Kasumi-1 (cell line): ENCODE measurements at places on chromosomes 7 and 10.

- DNase-seq: no peak
These were observed 93.5 kb downstream of the ZNF783 start for GRCh38 chr7:149355390-149356048.

DNA sequence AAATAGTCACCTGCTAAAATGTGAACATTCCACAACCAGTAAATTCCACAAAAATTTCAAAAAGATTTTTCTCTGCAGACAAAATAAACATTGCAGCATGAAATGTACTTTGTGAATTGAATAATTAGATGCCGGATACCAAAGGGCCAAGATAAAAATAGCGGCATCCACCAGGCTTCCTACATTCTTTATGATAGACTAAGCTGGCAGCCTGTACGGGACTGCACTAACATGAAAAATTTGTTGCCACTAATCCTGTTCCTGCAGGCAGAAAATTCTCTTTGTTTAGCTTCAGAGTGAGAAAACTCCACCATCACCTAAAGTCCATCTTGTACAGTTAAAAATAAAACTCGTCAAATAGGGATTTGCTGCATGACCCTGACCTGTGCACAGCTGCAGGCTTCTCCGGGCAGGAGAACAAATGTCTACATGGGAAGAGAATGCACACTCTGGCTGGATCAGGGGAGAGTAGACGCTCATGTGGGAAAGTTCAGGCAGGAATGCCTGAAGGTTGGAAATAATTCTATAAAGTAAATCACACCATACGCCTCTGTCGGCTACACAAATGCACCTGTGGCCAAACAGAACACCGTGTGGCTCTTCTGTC, 15.6 kb upstream of the ADO start:
- no peak for DNase-seq

GRCh38 chr10:123139521-123140163, 3.9 kb downstream of the HMX3 start:
- no peak for DNase-seq

DNA sequence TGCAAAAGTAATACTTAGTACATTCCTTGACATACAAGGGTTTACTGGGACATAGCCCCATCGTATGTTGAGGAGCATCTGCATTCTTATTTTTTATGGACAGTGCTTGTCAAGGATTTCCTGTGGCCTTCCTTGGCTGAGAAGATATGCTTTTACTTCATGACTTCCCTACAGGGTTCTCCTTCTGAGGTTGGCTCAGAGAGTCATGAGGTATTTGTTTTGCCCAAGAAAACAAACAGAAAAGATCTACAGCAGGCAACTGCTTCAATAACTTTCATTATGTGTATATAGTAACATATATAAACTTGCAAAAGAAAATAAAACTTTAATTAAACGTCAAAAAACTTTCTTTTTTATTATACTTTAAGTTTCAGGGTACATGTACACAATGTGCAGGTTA, 577.2 kb upstream of the SEMA3D start:
- DNase-seq: no peak

DNA sequence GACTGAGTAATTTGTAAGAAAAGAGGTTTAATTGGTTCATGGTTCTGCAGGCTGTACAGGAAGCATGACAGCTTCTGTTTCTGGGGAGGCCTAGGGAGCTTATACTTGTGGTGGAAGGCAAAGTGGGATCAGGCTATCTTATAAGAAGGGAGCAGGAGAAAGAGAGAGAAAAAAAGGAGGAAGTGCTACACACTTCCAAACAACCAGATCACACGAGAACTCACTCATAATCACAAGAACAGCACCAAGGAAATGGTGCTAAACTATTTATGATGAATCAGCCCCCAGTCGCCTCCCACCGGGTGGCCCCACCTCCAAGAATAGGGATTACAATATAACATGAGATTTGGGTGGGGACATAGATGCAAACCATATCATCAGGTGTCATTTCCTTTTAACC, 89.1 kb upstream of the KCNMA1 start:
- DNase-seq: no peak

DNA sequence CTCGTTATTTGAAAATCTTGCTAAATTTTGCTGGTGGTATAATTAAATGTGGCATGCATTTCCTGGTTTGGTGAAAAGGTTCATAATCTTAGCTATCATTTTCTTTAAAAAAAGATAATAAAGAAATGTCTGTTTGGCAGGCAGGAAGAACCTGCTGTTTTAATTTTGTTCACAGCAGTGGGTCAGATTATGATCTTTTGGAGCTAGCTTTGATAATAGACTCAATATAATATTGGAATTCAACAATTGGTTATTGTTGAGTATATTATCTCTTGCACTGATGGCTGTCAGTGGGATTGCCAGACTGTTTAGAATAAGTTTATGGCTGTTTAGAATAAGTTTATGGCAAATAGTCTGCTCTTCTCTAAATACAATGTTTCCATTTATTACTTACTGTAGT, 35.1 kb downstream of the MXI1 start:
- DNase-seq: no peak

DNA sequence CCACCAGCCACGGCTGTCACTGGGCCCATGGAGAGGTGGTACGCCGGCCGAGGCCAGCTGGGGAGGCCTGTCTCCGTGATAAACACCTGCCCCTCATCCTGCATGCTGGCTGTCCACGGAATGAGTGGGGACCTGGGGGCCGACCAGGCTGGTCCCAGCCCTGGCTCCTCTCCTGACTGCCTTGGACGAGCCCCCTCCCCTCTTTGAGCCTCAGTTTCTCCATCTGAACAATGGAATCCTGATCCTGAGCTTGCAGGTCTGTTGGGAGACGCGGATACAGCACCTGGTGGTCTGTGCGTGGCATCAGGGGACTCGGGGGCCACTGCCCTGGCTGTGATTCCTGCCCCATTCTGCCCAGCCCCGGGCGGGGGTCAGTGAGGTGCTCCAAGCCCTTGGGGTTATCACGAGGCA, 109.9 kb downstream of the MICALL2 start:
- no peak for DNase-seq

DNA sequence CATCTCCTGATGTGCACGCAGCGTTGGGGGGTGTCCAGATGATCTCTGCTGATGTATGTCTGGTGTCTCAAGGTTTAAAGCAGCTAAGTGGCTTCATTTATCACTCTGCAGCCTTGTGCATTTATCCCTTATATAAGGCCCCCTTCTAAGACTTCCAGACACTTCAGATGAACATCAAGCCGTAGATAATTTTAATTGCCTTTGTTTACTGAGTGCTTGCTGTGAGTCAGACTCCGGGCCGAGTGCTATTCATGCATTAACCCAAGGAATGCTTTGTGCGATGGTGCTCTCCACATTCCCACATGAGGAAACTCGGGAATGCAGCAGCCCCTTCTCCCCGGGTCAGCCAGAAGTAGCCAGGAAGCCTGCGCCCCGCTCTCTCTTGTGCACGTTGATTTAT, 328.6 kb upstream of the COBL start:
- no peak for DNase-seq

GRCh38 chr7:17069146-17069545, 187.4 kb upstream of the AGR3 start:
- no peak for DNase-seq

DNA sequence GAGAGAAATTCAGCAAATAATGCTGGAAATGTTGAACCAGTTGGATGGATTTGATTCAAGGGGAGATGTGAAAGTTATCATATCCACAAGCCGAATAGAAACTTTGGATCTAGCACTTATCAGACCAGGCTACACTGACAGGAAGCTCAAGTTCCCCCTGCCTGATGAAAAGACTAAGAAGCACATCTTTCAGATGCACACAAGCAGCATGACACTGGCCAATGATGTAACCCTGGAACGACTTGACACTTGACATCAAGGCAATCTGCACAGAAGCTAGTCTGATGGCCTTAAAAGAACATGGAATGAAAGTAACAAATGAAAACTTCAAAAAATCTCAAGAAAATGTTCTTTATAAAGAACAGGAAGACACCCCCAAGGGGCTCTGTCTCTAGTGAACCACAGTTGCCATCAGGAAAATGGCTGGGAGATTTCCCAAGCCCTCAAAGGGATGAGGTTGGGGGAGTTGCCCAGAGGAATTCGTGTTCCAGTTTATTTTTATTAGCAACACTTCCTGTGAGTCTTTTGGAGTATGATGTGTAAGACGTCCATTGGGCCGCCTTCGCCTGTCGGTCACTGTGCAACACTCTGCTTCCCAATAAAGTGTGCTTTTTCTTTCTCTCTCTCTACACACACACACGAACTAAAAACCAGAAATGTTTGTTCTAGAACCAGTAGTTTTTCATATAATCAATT, 200.0 kb downstream of the HIBADH start:
- no peak for DNase-seq
